ENCODE measurements at places on chromosomes 11 and 22.

DNA sequence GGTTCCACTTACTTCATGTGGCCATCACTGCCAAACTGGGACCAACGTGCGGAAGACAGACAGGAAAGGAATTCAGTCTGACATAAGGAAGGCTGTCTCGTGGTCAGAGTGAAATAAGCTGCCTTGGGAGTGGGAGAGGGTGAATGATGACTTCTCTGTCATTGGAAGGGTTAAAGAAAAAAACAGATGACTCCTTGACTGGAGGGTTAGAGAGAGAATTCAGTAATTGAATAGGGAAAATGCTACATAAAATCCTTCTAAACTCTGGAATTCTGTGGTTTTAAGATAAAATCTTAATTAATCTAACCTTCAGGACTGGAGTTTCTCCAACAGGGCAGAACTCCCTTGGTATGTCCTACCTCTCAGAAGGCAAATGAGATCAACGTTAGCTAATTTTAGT is 33.8 kb downstream of the RAB30 start:
- DNase-seq: no peak

- DNase-seq: peak; percentile 22
These were observed 42.8 kb upstream of the TCF20 start for GRCh38 chr22:42313204-42313603.

GRCh38 chr11:128239306-128239705 is 348.1 kb downstream of the ETS1 start:
- DNase-seq: no peak

- DNase-seq: no peak
These were observed 11.9 kb upstream of the SH3BP1 start for GRCh38 chr22:37627545-37627944.

GRCh38 chr22:20989323-20990138 is 7.4 kb downstream of the LZTR1 start:
- no peak for DNase-seq

DNA sequence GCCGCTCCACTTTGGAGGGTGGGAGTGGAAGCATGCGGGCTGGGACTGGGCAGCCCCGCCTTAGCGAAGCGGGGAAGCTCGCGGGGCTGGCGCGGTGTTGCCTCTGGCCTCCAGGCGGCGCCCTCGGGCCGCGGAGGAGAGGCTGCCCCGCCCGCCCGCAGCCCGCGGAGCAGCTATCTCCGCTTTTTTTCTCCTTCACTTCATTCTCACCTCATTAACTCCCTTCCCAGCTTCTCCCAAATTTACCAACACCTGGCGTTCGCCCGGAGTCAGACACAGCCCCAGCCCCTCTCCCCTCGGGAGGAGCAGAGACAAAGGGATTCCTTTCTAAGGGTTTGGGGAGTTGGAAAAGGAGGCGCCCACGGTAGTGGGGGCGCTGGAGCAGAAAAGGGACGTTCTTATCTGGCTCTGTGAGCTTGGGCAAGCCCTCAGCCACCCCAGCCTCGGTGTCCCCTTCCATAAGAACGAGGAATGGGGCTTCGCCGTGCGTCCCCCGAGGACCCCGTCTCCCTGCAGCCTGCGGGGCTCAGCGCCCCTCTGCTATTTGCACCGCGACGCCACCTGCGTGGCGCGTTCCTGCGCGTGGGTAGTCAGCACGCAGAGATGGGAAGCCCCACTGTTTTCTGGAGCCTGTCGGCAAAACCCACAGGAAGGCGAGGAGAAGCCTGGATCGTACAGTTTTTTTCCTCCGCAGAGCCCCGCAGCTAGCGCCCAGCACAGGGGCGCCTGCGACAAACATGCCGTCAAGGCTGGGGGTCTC is 1.5 kb upstream of the WNT11 start:
- peak; percentile 85 for DNase-seq

DNA sequence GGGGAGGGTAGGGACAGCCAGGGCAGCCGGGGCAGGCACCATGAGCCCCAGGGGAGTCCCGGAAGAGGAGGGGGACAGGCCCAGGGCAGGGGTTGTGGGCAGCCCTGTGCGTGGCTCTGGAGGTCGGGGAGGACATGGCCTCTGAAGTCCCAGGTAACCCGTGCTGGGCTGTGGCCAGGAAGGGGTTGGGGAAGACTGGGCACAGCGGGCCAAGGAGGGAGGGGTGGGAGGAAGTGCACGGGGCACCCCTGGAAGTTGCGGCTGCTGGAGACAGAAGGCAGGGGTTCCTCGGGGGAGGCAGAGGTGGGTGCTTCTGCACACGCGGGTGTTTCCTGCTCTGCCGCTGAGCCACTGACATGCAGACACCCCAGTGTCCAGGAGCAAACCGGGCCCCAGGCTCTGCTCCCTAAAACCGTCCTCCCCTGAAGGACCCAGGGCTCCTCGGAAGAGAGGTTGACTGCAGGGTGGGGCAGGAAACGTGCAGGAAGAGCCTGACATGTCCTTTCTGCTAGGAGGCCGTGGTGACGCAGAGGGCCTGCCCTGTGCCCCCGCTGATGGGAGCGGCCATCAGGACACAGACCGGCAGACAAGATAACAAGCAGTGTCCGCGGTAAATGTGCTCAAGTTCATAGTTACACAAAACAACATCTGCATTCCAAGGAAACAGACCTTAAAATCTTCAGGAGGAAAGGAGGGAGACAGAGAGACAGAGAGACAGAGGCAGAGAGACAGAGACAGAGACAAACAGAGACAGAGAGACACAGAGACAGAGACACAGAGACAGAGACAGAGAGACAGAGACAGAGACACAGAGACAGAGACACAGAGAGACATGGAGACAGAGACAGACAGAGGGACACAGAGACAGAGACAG is 5.7 kb downstream of the TNNI2 start:
- no peak for DNase-seq

GRCh38 chr11:17476317-17477083 is at the start of gene ABCC8:
ABCC8 (minus strand) TSS chr11:17476845; CDS start chr11:17476776, 69 bp downstream.
- DNase-seq: peak; percentile 21

GRCh38 chr11:80084608-80085007 is 643.8 kb upstream of the TENM4 start:
- no peak for DNase-seq

- no peak for DNase-seq
These were observed 4.6 kb downstream of the ATF4 start for GRCh38 chr22:39524753-39525657.
